ENCODE measurements at places on chromosomes 1 and 21.

DNA sequence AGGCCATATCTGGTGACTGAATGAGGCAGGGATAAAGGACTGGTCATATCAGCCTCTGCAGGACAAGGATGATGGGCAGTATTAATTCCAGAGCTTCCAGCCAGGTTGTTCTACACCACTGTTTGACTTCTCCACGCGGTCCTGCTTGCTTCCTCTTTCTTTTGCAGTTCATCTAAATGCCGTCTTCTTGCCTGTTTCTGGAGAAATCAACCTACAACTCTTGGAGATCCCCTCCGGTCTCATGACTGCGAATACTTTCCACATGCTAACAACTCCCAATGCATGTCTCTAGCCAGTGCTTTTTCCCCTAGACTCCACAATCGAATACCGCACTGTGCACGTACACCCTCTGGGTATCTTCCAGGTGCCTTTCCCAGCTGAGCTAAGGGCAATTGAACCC lies 14.1 kb upstream of the TIAM1 start:
- no peak for DNase-seq

GRCh38 chr1:64243757-64244080 lies 40.3 kb downstream of the UBE2U start:
- DNase-seq, result no peak

GRCh38 chr1:2574350-2574749 lies 12.2 kb upstream of the PRXL2B start:
- no peak for DNase-seq

- DNase-seq, result no peak
These were observed 23.0 kb downstream of the LRRC3 start for GRCh38 chr21:44478124-44478800.

- peak; percentile 73 for DNase-seq
These were observed 44.3 kb upstream of the GTF2B start for GRCh38 chr1:88935522-88936222.

DNA sequence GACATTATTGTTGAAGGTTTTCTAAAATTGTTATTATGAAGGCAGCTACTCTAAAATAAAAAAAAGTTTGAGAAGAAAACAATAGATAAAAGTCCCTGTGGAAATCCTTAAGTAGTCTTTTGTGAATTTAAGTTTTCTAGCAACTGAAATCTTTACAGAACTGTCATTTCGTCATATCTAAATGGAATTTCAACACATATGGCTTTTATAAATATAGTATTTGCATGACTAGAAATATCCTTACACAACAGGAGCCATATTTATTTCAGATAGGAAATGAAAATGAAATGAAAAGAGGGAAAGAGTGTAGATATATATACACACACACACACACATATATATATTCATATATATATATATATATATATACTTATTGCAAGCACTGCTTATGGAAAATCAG lies 204.7 kb upstream of the RGS18 start:
- no peak for DNase-seq

DNA sequence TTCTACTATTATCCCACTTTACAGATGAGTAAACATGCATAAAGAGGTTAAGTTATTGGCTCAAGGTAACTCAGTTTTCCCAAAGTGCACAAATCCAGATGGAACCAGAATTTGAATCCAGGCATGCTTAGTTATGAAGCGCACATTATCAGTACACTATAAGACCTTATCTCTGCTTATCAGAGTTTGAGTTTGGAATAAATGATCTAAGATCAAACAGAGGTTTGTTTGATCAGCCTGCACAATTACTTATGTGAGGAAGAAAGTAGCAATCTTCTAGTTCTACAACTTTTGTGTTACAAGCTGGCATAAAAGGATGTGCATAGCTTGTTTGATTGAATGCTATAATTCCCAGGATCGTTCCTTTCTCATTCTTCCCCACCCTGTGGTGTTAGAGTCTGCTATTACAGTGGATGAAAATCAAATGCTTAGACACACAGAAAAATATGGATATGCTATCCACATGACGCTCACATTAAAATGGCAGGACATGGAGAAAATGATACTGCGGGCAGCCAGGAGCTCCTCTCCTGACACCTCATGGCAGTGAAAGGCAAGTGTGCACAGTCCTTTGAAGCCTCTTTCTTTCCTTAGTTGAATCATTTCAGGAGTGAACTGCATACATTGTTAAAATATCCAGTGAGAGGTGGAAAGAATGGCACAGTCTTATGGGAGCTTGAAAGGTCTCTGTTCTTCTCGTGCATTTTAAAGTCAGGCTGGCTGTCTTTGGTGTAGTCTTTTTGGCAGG lies 23.9 kb upstream of the PBX1 start:
- DNase-seq, result no peak

GRCh38 chr1:227544067-227545050 lies 19.0 kb upstream of the ZNF678 start:
- DNase-seq, result no peak

GRCh38 chr1:185420588-185421081 lies 103.6 kb upstream of the IVNS1ABP start:
- DNase-seq, result no peak

DNA sequence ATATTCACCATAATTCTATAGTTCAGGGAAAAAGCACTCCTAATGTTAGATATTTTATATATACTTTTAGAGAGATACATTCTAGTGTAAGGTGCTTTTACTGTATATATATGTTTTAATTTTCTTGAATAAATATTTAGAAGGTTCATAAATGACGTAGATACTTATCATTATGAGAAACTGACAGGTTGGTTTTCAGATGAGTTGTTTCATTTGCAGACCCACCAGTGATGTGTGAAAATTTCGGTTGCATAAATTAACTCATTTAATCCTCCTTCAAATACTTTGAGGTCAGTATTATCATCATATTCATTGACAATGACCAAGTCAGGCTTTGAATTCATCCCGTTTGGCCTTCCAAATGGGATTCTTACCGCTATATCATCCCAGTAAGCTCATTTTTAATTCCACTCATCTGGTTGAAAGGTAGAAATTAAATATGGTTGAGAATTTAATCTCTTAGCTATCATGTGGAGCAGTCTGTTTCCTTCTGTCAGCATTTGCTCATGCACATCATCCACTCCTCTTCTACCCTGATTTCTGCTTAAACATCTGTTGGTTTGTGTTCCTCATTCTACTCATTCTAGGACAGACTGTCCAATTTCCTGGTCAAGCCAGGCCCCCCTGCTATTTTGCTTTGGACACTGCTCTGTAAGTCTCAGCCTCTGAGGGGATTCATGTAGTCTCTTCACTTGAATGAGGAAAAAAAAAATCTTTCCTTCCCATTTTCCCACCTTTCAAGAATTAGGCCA lies 1156.6 kb downstream of the PLA2G4A start:
- no peak for DNase-seq

GRCh38 chr1:12230549-12231275 lies 882 bp downstream of the VPS13D start:
- peak; percentile 12 for DNase-seq

DNA sequence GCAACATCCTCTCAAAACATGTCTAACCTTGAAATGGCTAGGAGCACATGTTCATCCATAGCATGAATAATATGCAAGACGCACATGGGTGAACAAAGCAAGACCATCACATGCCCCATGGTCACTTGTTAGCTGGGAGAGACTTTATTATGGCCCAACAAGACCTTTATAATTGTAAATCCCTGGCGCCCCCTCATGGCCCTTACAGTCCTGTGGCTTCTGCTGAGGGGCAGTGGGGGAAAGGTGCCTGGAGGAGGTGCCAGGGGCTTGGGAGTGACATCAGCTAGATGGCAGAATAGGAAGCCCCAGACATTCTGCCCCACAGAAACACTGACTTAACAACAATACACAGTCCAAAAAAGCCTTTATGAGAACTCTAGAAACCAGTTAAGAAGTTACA lies 51.7 kb downstream of the CSMD2 start:
- peak; percentile 44 for DNase-seq

GRCh38 chr1:196148367-196148970 lies 459.8 kb downstream of the KCNT2 start:
- peak; percentile 36 for DNase-seq

DNA sequence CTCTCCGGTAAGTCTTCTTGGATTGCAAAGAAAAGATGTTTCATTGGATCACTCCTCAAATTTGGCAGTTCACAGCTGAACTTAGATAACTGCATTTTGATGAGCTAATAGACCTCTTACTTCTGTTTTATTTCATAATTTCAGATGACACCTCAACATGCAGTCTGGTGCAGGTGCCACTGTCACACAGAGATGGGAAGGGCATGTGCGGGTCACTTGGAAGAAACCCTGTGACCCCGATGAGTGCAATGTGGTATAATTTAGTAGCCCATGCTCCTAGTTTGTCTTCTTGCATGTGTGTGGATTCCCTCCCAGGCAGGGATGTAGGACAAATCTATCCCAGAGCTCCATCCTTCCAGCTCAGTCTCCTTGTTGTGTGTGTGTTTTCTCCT lies 481 bp upstream of the SLAMF1 start:
- no peak for DNase-seq

DNA sequence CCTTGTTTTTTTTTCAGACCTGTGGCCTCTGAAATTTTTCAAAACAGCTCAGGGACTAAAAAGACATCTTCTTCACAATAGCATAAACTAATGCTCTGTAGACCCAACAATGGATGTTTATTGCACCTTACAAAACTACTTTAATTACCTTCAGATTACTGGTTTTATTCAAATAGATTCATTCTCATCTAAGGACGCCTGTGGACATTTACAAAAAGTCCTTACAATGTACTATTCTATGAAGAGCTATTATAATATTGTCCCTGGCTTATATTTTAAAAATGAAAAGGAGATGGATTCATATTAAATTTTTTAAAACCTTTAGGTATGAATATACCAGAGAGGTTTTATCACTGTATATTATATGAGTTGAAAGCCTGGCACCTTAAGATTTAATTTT lies 238.4 kb upstream of the NR5A2 start:
- no peak for DNase-seq

GRCh38 chr1:74579425-74579824 lies 67.0 kb upstream of the LRRC53 start:
- DNase-seq, result no peak

GRCh38 chr1:152034324-152034653 lies 2.5 kb downstream of the S100A11 start:
- DNase-seq, result no peak

DNA sequence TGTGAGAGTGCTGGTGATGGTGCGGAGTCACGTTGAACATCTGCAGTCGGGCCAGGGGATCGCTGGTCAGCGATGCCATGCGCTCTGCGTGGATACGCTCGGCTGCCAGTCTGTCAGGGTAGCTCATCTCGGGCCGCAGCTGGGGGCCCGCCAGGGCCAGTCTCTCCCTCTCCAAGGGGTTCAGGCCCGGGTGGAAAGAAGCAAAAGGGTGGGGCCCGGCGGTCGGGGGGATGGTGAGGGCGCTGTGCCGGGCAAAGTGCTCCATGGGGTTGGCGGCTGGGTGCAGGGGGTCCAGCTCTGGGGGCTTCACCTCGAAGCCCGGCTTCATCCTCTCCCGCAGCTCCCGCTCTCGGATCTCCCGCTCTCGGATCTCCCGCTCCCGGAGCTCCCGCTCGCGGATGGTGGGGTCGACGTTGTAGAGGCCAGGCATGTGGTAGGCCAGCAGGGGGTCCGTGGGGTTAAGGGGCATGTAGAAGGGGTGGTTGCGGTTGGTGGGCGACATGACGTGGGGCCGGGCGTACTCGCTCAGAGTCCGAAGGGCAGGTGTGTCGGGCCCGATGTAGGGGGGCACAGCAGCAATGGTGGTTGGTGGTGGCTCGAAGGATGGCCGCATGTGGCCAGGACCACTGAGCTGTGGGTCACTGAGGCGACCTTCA lies 40.5 kb downstream of the SLC45A1 start:
- DNase-seq, result no peak

DNA sequence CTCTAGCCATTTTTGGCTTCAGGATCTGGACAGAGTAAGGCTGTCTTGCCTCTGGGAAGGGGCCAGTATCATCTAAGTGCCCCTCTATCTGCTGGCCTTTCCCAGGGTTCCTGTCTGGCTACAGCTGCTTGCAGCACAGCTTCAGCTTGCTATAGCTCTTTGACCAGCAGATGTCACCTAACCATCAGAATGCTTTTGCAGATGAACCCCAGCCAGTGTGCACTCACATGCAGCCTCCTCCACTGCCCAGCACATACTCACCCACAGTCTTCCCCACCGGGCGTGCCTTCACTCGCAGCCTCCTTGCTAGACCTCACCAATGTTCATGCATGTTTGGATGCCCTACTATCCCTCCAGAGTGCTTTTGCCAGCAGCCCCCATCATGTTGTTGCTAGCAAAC lies 769.0 kb downstream of the BRINP3 start:
- DNase-seq, result no peak

GRCh38 chr1:226691247-226691646 lies 47.8 kb downstream of the ITPKB start:
- no peak for DNase-seq

DNA sequence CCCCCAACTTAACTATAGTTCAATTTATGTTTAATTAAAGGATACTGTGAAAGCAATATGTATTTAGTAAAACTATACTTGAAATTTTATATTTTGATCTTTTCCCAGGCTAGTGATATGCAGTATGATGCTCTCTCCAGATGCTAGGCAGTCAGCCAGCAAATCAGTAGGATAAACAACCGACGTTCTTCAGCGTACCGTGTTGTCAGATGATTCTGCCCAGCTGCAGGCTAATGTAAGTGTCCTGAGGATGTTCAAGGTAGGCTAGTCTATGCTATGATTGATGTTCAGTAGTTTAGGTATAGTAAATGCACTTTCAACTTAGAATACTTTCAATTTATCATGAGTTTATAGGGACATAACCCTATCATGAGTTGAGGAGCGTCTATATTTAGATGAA lies 762.6 kb downstream of the MRPL39 start:
- no peak for DNase-seq

DNA sequence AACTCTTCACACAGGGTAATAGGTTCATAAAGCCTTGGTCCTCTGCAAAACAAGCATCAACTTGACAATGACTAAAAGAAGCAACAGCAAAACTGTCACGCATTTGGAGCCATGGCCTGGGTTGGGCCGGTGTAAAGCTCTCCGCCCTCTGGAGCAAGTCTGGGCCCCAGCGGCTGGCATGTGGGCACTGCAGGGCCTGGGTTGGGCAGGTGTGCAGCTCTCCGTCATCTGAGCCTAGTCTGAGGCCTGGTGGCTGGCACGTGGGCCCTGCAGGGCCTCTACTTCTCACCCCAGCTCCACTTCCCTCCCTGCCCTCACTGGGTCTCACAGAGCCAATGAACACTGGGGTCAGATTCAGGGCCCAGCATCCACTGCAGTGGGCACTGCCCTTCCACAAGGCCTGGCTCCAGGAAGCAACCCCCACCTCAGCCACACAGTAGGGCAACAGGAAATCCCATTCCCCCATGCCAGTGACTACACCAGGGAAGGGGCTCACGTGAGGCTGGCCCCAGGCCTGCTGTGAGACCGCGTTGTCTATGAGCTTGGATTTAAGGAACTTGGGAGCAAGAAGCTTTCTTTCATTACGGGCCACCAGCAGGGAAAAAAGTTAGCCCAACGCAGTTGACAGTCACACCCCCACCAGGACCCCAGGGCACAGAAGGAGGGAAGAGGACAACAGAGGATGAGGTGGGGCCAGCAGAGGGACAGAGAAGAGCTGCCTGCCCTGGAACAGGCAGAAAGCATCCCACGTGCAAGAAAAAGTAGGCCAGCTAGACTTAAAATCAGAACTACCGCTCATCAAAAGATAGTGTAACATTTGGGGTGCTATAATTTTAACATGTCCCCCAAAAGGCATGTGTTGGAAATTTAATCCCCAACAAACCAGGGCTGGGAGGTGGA lies 52.7 kb downstream of the NPHP4 start:
- no peak for DNase-seq

GRCh38 chr1:155080312-155081228 lies 1.9 kb downstream of the EFNA3 start:
- DNase-seq, result no peak

All from pons (tissue), 1 donor.